ENCODE measurements at places on chromosomes 5 and 9.

DNA sequence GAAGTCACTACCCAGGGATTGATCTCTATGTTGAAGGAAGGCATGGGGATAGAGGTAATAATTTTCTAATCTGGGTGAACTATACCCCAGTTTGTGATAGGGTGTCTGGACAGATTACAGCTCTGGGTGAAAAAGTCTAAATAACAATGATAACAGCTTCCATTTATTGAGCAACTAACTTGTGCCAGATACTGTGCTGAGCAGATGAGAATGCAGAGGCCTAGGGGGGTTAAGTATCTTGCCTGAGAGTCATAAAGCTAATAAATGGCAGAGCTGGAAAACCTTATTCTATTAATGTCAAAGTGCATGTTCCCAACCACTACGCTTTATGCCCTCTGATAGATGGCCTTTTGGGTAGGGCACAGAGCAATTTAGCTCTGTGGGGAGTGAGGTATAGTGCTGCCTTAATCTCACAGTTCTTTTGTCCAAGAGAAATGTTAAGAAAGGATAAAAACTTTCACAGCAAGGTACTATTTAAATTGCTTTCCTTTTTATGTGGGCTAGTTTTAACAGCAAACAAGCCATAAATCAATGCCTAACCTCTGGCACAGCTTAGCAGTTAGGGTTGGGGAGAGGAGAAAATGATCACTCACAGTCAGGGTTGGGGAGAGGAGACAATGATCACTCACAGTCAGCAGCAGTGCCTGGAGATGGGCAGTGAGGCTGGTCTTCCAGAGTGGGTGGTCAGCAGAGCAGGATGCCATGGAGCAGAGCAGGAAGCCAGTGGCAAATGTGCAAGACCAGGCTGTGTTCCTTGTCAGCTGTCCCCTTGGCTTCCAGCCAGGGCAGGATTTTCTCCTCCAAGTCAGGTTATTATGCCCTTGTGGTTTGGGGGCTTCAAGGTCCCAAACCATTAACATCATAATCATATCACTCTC is 187.0 kb downstream of the CARTPT start:
- no peak for DNase-seq

DNA sequence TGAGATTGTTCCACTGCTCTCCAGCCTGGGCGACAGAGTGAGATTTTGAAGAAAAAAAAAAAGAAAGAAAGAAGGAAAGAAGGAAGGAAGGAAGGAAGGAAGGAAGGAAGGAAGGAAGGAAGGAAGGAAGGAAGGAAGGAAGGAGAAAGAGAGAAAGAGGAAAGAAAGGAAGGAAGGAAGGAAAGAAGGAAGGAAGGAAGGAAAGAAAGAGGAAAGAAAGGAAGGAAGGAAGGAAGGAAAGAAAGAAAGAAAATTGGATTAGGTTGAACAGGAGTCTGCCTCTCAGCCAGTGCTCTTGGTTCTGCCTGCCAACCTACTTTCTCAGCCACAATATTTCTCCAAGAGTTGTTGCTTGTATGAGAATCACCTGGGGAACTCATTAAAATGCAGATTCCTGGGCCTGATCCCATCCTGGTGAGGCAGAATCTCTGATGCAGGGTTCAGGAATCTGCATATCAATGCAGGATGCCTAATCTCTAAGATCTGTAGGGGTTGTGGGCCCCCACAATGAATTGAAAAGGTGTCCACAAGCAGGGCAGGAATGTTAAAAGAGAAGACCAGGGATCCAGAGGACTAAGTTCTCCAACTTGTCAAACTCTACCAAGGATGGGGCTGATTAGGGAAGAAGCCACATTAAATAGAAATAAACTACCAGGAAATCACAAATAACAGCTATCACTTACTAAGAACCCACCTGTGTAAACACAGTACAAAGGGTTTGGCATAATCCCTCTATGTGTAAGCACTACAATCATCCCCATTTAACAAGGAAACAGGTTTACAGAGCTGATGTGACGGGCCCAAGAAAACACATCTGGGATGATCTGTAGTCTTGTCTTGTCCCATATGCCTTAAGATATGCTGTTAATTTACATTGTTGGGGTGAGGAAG is 23.4 kb upstream of the GALNT10 start:
- no peak for DNase-seq

- no peak for DNase-seq
Measured at GRCh38 chr5:67283275-67283987, 86.8 kb upstream of the CD180 start.

- no peak for DNase-seq
Measured at GRCh38 chr5:180798193-180798592, 4.4 kb downstream of the MGAT1 start.

All from stromal cell of bone marrow (primary cell).